ENCODE measurements at places on chromosomes 7 and 10.

DNA sequence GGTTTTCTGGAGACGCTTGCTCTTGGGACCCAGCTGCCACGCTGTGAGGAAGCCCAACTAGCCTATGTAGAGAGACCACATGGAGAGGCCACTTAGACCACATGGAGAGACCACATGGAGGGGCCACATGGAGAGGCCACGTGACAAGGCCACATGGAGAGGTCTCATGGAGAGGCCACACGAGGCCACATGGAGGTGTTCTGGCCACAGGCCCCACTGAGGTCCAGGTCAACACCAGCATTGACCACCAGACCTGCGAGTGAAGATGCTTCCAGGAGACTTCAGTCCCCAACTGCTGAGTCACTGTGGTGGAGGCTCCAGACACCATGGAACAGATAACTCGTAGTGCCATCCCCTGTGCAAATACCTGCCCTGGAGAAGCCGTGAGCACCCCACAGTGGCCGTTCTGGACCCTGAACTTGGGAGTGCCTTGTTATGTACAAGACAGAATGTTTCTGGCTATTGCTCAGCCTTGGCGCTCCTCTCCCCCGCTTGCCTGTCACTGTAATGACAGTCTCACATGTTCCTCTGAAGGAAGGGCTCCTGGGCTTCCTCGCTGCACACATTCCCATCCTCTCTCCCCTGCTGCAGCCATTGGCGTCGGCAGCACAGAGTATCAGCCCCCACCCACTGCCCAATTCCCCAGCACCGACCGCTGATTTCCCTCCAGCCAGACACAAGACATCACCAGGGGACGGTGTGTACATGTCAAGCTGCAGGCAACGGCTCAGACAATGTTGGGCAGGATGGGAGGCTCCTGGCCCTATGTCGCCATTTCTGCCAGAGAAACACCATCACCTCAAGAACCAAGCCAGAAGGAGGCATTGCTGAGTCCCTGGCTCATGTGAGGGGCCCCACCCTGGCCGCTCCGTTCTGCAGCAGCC is 49.0 kb upstream of the TNRC18 start:
- no peak for DNase-seq

- no peak for DNase-seq
Measured at GRCh38 chr7:157514306-157514705, 177.5 kb downstream of the DNAJB6 start.

GRCh38 chr10:62992145-62992721 is 140.9 kb upstream of the NRBF2 start:
- DNase-seq: no peak

DNA sequence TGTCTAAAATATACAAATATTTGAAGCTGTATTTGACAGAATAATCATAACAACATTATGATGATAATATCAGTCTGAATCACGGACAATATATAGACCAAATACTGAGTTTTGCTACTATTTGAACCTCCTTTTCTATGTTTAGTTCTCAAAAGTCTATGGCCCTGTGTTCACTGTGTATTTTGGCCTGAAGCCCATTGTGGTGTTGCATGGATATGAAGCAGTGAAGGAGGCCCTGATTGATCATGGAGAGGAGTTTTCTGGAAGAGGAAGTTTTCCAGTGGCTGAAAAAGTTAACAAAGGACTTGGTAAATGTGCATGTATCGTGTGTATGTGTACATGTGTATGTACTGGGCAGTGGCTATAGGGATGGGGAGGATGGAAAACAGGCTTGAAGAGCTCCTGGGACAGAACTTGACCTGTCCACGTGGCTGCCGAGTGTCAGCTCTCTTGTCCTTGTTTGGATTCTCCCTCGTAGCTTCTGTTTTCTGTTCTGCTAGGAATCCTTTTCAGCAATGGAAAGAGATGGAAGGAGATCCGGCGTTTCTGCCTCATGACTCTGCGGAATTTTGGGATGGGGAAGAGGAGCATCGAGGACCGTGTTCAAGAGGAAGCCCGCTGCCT is 4.2 kb downstream of the CYP2C18 start:
- no peak for DNase-seq

GRCh38 chr7:97819161-97819560 is 53.0 kb downstream of the ASNS start:
- no peak for DNase-seq

- DNase-seq: no peak
Measured at GRCh38 chr7:101913851-101914250, 96.4 kb downstream of the CUX1 start.

DNA sequence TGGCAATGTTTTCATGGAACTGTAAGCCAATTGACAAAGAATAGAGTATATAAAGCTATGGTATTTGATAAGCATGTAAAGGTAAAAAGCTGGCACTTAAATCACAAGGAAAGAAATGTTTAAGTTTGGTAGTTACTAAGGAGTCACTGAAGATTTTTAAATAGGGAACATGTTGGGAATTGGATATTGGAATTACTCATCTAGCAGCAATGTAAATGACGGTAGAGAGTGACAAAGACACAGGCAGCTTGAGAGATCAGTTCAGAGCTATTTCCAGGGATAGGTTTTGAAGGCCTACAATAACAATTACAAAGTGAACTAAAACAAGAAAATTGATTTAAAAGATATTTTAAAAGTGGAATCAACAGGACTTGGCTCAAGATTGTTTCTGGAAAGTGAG is 36.8 kb downstream of the SP8 start:
- no peak for DNase-seq
